ENCODE measurements at places on chromosomes 2 and 18.

DNA sequence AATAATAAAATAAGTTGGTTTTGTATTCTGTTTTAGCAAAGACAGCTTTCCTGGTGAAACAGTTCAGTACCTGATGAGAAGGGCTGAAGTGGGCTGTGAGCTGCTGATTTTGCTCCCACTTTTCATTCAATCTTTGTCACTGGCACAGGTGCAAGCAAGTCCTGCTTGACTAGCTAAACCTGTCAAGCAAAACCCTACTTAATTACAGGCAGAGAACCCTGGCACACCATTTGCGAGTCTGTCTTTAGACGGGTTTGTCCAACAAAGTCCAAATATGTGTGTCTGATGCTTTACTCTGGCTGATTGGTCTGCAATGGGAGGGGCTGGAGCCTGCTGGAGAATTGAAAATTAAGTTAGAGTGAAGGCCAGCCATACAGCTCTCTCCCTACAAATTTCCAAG, 267.2 kb downstream of the EPHA4 start:
- no peak for DNase-seq

DNA sequence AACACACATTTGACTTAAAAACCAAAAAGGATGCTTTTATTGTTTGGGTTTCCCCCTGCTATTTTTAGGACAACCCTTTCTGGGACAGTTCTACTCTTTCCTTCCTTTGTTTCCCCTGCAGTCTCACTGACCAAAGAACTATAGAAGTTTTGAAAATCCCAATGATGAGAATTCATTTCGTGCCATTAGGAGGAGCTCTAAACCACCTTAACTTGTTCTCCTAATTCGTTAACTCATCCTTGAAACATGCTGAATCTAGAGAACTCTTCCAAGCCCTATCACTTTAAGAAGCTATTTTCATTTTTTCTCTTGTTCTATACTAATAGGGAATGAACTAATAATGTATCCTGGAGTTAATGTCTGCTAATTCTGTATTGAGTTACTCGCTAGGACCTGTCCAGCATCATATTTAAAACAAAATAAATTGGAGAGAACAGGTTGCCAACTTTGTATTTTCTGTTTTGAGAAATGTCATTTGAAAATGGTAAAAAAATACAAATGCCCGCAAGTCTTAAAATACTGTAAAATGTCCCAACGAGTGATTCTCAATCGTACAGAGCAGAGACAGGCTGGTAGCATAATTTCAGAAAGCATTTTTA, 62.9 kb downstream of the AFTPH start:
- peak; percentile 54 for DNase-seq

DNA sequence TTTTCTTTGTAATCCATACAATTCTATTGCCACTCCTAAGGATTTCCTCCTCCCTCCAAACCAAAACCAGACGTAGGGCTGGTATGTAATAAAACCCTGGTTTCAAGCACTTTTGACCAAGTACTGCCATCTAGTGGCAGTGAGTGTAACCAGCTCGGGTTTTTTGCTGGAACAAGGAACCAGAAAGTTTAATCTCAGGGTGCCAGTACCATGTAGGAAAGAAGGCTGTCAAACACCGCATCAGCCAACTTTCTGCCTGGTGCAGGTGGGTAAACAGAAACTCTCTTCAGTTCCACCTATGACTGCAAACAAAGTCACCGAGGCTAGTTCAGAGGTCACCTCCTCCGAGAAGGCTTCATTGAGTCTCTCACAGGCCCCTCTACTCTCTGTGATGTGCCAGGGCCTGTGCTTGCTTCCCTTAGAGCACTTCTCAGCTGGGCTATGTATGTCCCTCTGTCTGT, 10.2 kb upstream of the THNSL2 start:
- DNase-seq = peak; percentile 66

GRCh38 chr2:71893646-71894045, 254.0 kb downstream of the CYP26B1 start:
- no peak for DNase-seq

- DNase-seq = no peak
These were observed 14.0 kb downstream of the KIF1A start for GRCh38 chr2:240806006-240806405.

DNA sequence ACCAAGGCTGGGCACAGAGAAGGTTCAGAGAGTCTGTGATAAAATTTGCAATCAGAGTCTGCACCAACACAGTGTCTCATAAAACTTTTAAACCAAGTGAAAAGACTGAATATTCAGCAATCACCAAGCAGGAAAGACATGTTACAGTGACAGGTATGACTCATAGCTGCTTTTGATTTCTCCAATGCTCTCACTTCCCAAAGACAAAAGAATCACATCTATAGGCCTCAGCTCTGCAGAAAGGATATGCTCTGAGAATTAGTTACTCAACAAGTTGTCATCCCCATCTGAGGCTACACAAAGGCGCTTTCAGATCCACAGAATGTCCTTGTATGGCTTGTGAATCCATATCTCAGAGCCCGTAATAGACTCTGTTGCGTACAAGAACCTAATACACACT, 92.5 kb downstream of the KCNF1 start:
- no peak for DNase-seq

DNA sequence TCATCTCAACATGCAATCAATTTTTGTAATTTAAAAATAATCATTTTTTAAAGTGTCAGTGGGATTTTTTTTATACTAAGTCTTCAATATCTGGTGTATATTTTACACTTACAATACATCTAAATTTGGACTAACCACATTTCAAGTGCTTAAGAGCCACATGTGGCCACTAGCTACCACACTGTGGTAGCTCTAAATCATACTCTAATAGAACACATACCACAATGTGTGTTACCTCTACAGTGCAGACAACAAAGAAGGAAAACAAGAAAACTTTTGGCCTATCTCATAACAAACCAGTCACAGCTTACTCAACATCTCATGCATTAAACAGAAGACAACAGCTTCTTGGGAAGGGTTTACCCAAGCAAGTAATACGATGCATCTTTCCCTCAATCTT, 24.5 kb downstream of the PIAS2 start:
- no peak for DNase-seq

GRCh38 chr2:184956856-184957255, 358.5 kb downstream of the ZNF804A start:
- DNase-seq = no peak

DNA sequence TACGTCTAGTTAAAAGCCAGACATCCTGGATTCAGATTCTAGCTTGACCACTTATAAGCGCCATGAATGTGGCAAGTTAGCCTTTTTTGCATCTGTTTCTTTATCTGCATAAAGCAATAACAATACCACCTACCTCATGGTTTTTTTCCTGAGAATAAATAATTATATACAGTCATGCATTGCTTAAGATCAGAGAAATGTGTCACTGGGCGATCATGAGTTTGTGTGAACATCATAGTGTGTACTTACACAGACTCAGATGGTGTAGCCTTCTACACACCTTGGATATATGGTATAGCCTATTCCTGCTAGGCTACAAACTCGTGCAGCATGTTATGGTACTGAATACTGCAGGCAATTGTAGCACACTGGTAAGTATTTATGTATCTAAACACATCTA, 84.7 kb upstream of the PELI1 start:
- no peak for DNase-seq

All from erythroblast (primary cell).